Karpas-422 (cell line): ENCODE measurements at places on chromosomes 2 and 18. TPM values are rescaled to one million over a fixed set of nuclear protein-coding genes. Genes with fewer than 3 reads are reported as not detected.

Gene POMC
- 0.45 TPM in 1 of 2 replicates, not detected in the other for total RNA-seq

Gene B4GALT6
- 0.47 and 0.97 TPM in 2 replicates for total RNA-seq

Gene ZAP70
- not detected in 2 replicates for total RNA-seq

DNA sequence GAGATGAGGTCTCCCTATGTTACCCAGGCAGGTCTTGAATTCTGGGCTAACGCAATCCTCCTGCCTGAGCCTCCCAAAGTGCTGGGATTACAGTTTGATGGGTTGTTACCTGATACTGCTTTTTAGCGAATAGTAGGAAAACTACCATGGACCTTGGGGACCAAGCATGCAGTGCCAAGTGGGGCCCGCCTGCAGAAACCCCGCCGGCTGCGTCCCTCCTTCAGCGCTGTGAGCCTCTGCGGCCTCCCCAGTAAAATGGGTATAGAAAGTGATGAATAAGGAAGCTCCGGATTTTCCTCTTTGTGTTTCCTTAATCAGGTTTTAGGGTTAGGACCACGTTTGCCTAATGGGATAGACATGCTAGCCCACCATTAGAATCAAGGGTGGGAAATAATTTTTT is 30.4 kb downstream of the RAMP1 start:
- no peaks in the 10 kb centered on the region for H3K36me3 ChIP-seq
- H3K4me3 ChIP-seq, result no peak overlapping the region
- no peaks in the 10 kb centered on the region for H3K4me1 ChIP-seq
- H3K27ac ChIP-seq, result no peak overlapping the region

DNA sequence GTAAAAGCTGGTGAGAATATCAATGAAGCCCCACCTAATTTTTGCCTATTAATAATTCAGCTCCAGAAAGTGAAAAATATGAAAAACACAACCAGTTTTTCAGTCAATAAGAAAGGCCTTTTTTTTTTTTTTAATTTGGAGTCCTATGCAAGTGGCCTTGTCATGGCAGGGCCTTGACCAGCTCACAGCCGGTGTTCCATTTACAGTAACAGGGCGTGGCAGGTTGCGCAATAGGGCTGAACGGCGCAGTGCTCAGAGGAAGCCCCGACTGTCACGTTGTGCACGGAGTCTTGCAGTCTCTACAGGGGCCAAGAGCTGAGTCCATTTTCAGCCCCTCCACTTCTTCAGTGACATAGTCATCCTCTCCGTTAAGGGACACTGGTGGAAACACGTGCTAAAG is 184.1 kb upstream of the FN1 start:
- no peak overlapping the region for H3K27ac ChIP-seq
- peak overlapping the region; percentile 40; the same call in 1 of the 2 replicates for H3K4me3 ChIP-seq
- no peak for DNase-seq
- H3K27me3 ChIP-seq, result no peaks in the 10 kb centered on the region
- H3K36me3 ChIP-seq, result no peaks in the 10 kb centered on the region

DNA sequence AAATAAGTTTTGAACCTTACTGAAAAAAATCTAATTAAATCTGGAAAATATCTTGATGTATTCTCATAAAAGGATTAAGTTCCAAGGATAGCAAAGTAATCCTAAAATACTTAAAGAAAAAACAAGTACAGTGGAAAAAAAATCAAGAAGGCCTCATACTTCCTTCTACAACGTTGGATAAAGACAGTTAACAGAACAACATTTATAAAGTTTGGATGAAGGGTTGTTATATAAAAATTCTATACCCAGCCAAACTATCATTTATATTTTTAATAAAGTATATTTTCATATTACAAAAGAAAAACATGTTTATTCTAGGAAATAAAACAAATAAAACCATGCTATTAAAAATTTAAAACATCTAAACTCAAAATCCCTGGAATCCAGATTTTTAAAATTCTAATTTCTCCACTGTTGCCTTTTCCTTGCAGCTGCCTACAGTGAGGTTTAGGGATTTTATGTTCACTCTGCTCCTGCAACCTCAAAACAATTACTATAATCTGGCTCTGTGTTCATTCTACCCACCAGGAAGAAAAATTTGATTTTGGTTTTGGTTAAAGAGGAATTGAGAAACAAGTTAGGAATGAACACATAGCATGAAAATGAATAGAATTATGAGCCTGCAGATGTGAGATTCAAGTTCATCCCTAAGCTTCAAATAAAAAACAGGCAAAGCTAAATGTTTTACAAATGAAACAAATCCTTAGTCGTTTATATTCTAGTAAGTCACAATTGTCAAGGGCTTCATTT is 142.8 kb downstream of the LPIN1 start:
- H3K27me3 ChIP-seq, result no peaks in the 10 kb centered on the region
- H3K36me3 ChIP-seq, result peaks cover 25% of the 10 kb centered on the region
- H3K4me1 ChIP-seq, result peaks cover 20% of the 10 kb centered on the region
- H3K27ac ChIP-seq, result no peak overlapping the region
- no peak overlapping the region for H3K4me3 ChIP-seq

GRCh38 chr2:66843847-66844246 is 408.9 kb downstream of the MEIS1 start:
- DNase-seq, result no peak
- no peak overlapping the region for H3K4me3 ChIP-seq
- no peaks in the 10 kb centered on the region for H3K27me3 ChIP-seq
- H3K4me1 ChIP-seq, result peaks cover 28% of the 10 kb centered on the region
- H3K36me3 ChIP-seq, result no peaks in the 10 kb centered on the region
- no peak overlapping the region for H3K27ac ChIP-seq

DNA sequence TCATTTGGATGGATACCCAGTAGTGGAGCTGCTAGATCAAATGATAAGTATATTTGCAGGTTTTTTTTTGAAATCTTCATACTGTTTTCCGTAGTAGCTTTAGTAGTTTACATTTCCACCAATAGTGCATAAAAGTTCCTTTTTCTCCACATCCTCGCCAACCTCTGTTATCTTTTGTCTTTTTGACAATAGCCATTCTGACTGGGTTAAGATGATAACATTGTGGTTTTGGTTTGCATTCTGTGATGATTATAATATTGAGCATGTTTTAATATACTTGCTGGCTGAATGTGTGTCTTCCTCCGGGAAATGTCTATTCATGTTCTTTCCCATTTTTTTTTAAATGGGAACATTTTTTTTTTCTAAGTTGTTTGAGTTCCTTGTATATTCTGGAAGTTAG is 260.0 kb downstream of the GULP1 start:
- no peak for DNase-seq
- no peaks in the 10 kb centered on the region for H3K4me1 ChIP-seq
- H3K27ac ChIP-seq, result no peak overlapping the region
- H3K4me3 ChIP-seq, result no peak overlapping the region
- no peaks in the 10 kb centered on the region for H3K27me3 ChIP-seq
- H3K36me3 ChIP-seq, result no peaks in the 10 kb centered on the region

DNA sequence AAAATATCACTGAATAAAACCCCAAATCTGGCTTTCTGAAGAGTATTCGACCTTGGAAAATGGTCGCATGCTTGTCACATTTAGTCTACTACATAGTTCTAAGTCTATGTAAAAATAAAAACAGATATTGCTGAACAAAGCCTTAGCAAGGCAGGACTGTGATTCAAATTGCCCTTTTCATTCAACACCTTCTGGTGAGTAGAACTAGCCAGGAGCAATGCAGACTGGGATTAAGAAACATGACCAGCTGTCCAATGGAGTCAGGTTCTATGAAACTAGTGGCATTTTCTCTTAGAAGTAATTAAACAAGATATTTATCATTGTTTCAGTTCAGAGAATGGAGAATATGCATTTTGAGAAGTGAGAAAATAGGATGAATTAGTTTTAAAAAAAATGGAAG is 1260.5 kb upstream of the ACVR2A start:
- H3K27ac ChIP-seq, result no peak overlapping the region
- no peaks in the 10 kb centered on the region for H3K27me3 ChIP-seq
- H3K4me1 ChIP-seq, result no peaks in the 10 kb centered on the region
- H3K4me3 ChIP-seq, result no peak overlapping the region
- no peaks in the 10 kb centered on the region for H3K36me3 ChIP-seq
